ENCODE measurements at places on chromosomes 5 and 9.

DNA sequence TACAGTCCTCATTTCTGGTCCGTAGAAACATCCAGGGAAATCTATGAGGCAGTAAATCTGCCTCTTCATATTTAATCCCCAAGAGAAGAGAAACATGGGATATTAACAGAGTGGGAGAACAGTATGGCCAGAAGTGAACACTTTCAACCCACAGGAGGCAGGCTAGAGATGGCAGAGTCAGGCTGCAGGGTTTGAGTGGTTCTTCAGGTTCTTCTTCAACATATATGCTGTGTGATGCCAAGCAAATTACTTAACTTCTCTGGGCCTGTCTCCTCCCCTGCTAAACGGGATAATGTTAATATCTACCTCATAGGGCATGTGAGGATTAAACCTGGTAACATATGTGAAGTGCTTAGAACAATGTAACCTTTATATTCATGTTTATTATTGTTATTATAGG is 321.8 kb downstream of the PSAT1 start:
- H3K27ac ChIP-seq, result no peak overlapping the region
- no peaks in the 10 kb centered on the region for H3K4me1 ChIP-seq
- H3K27me3 ChIP-seq, result no peaks in the 10 kb centered on the region
- no peak for DNase-seq
- H3K4me3 ChIP-seq, result no peak overlapping the region

- H3K27me3 ChIP-seq, result no peaks in the 10 kb centered on the region
- H3K4me1 ChIP-seq, result no peaks in the 10 kb centered on the region
- H3K4me3 ChIP-seq, result no peak overlapping the region
- no peaks in the 10 kb centered on the region for H3K36me3 ChIP-seq
- no peak overlapping the region for H3K27ac ChIP-seq
Observed at GRCh38 chr9:69750085-69750484, 9.7 kb downstream of the PTAR1 start.

- H3K4me3 ChIP-seq, result no peak overlapping the region
- H3K27ac ChIP-seq, result no peak overlapping the region
- H3K27me3 ChIP-seq, result no peaks in the 10 kb centered on the region
- H3K4me1 ChIP-seq, result no peaks in the 10 kb centered on the region
- H3K36me3 ChIP-seq, result no peaks in the 10 kb centered on the region
Observed at GRCh38 chr5:170339780-170340167, 42.2 kb upstream of the LCP2 start.

GRCh38 chr5:76083555-76084495 is 642 bp downstream of the SV2C start:
- no peak for DNase-seq
- no peaks in the 10 kb centered on the region for H3K36me3 ChIP-seq
- H3K27ac ChIP-seq, result no peak overlapping the region
- peaks cover 27% of the 10 kb centered on the region for H3K27me3 ChIP-seq
- H3K4me1 ChIP-seq, result no peaks in the 10 kb centered on the region

DNA sequence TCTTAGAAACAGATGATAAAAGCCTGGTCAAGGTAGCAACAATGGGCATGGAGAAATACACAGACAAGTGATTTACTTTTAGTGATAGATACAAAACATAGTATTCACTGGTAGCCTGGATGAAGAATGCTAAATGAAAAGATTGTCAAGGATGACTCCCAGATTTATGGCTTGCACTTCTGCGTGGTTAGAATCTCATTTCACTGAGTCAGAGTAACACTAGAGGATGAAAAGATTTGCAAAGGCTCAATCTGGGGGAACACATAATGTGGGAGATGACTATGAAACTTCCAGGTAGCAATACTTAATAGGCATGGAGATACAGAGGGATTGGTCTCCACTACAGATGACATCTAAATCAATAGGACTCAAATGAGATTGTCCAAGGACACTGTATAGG is 38.4 kb downstream of the AGTPBP1 start:
- H3K36me3 ChIP-seq, result no peaks in the 10 kb centered on the region
- no peaks in the 10 kb centered on the region for H3K4me1 ChIP-seq
- no peak overlapping the region for H3K27ac ChIP-seq
- no peak overlapping the region for H3K4me3 ChIP-seq
- no peak for DNase-seq

GRCh38 chr5:124705577-124705976 is 40.9 kb downstream of the ZNF608 start:
- H3K27ac ChIP-seq, result no peak overlapping the region
- H3K27me3 ChIP-seq, result no peaks in the 10 kb centered on the region
- no peak overlapping the region for H3K4me3 ChIP-seq
- no peak for DNase-seq

DNA sequence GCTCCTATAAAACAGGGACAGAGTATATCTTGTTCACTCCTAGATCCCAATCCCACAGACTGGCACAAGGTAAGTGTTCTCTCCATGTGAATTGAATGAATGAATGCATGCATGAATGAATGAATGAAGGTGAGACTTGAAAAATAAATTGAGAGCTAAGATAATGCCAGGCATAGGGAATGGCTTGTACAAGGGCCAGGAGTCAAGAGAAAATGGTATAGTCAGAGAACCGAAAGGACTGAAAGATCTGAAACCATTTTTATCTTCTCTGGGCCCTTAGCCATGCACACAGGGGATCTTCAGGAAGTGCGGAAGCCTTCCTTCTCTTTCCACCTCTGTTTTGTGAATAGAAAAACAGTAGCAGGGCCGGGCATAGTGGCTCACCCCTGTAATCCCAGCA is 48.4 kb upstream of the FABP6 start:
- H3K27ac ChIP-seq, result no peak overlapping the region
- DNase-seq, result no peak
- H3K36me3 ChIP-seq, result no peaks in the 10 kb centered on the region
- no peaks in the 10 kb centered on the region for H3K4me1 ChIP-seq
- H3K4me3 ChIP-seq, result no peak overlapping the region

DNA sequence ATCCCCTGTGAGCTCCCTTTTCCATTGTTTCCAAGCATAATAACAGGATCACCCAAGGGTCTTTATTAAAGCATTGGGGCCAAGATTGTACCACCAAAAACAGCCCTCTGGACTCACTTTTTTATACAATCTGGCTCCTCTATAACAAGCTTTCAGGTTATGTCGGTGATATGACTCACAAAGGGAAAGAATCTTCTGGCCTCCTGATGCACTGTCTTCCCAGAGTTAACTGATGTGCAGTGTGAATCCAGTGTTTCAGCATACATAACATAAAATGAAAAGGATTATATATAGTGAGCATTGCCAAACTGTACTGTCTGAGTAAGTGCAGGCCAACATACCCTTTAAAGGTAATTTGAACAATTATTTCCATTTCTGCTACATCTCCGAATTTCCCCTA is 33.9 kb upstream of the MAN2A1 start:
- no peaks in the 10 kb centered on the region for H3K4me1 ChIP-seq
- no peaks in the 10 kb centered on the region for H3K27me3 ChIP-seq
- no peaks in the 10 kb centered on the region for H3K36me3 ChIP-seq
- no peak overlapping the region for H3K4me3 ChIP-seq
- no peak for DNase-seq
- no peak overlapping the region for H3K27ac ChIP-seq

DNA sequence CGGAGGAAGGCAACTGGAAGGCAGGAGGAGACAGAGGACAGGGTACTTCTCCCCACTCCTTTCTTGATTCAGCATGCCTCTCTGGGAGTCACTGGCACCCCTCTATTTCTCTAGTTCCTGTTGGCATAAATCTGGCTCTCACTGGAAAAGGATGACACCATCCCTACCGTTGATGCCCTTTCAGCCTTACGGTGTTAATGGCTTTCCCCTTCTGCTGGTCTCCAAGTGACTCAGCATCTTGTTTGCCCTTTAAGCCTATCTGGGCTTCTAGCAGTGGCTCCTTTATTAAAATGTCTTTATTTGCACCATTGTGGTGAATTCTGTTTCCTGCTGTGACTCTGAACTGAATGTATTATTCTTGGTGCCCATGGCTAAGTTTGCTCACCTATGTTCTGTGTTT is 227.3 kb upstream of the GLRA1 start:
- H3K36me3 ChIP-seq, result no peaks in the 10 kb centered on the region
- H3K27ac ChIP-seq, result no peak overlapping the region
- no peak overlapping the region for H3K4me3 ChIP-seq
- no peaks in the 10 kb centered on the region for H3K4me1 ChIP-seq
- no peak for DNase-seq

DNA sequence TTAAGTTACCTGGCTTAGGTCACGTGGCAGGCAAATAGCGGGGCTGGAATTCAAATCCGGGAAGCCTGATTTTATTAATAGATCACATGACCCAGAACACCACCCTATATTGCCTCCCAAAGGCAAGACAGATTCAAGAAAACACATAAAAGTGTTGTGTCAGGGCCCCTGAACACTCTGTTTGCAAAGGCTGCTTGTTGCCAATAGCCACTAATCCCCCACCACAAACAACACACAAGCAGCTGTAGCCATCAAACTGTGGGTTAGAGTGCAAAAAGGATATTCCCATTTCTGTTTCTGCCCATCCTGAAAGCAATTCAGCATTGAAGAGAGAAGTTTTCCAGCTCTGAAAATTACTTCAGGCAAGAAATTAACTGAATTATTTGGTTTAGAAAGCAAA is 358.9 kb upstream of the RFX3 start:
- no peak for DNase-seq
- H3K4me1 ChIP-seq, result no peaks in the 10 kb centered on the region
- H3K36me3 ChIP-seq, result no peaks in the 10 kb centered on the region
- H3K4me3 ChIP-seq, result no peak overlapping the region

DNA sequence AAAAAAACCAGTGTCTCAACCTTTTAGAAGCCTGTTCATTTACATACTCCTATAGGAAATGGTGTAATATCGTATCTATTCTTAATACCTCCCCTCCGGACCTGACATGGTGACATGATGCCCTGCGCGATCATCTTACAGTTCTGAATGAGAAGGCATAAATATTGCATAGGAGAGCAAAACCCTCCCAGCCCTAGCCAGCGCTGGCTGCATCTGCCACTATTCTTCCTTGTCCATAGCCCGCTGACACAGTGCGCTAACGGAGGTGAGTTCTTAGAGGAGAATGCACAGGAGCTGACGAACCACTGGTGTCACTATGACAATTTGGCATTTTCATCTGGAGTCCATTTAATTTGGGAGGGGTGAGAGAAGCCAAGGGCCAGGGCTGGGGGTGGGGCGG is 290.1 kb downstream of the EFNA5 start:
- no peaks in the 10 kb centered on the region for H3K27me3 ChIP-seq
- no peak for DNase-seq
- no peak overlapping the region for H3K4me3 ChIP-seq

DNA sequence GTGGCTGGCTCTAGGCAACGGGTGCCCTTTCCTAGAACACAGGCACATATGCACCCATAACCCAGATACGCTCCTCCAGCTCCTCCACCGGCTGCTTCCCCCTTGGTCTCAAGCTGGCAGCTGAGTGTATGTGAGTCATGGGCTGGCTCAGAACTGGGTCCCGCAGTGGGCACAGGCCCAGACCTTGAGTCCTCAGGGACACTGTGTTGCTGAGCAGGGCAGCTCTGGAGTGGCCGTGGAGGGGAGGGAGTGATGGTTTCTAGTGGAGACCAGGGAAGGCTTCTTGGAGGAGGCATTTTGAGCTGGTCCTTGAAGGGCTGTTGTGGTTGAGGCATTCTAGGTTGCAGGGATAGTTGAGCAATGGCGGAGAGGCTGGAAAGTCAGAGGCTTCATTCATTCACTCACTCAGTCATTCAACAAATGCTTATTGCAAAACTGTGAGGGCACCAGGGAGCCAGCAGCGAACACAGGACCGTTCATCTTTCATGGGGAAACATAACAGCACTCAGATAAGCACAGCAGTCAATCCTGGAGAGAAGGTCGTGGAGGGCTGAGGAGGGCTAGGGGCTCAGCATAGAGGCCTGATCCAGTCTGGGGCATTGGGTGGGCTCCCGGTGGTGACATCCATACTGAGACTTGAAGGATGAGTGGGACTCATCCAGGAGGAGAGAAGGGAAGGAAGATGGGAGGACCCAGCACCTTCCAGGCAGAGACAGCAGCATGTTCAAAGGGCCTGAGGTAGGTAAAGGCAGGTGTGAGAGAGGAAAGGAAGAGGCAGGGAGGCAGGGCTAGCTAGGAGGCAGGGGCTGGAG is 2.4 kb downstream of the BBLN start:
- H3K27me3 ChIP-seq, result no peaks in the 10 kb centered on the region
- H3K4me1 ChIP-seq, result no peaks in the 10 kb centered on the region
- no peak overlapping the region for H3K4me3 ChIP-seq
- no peak overlapping the region for H3K27ac ChIP-seq
- no peaks in the 10 kb centered on the region for H3K36me3 ChIP-seq

- H3K27me3 ChIP-seq, result no peaks in the 10 kb centered on the region
- DNase-seq, result no peak
- no peaks in the 10 kb centered on the region for H3K36me3 ChIP-seq
Observed at GRCh38 chr5:130045334-130045733, 141.1 kb downstream of the CHSY3 start.

DNA sequence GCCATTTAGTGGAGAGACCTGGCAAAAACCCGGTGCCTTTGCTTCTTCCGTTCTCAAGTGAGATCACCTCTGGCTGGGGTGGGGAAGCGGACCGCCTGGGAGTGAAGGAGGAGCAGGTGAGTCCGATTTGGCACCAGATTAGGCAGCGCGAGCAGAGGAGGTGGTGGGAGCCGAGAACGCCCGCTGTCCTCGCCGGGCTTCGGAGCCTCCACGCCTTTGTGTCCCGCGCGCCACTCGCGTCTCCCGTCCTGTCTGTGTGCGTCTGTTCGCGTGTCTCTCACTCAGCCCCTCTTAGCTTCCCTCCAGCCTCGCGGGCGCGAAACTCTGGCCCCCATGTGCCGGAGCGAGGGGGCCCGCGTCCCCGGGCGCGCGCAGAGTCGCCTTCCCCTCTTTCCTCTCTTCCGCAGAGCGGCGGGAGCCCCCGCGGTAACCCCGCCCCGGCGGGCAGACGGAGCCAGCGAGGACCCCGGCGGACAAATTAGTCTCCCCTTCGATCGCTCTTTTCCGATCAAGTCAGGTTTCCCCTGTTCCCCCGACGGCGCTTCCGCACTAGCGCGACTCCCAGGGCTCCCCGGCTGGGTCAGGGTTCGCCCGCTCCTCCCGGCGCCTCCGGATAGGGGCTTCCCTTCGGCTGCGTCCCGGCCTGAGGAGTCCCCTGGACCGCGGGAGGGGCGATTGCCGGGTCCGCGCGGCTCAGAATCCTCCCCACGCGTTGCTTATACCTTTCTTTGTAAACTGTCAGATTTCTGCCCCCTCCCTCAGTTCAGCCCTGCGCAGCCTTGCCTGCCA is 7.1 kb downstream of the POU4F3 start:
- no peak overlapping the region for H3K4me3 ChIP-seq
- H3K4me1 ChIP-seq, result no peaks in the 10 kb centered on the region
- H3K36me3 ChIP-seq, result no peaks in the 10 kb centered on the region
- DNase-seq, result no peak

DNA sequence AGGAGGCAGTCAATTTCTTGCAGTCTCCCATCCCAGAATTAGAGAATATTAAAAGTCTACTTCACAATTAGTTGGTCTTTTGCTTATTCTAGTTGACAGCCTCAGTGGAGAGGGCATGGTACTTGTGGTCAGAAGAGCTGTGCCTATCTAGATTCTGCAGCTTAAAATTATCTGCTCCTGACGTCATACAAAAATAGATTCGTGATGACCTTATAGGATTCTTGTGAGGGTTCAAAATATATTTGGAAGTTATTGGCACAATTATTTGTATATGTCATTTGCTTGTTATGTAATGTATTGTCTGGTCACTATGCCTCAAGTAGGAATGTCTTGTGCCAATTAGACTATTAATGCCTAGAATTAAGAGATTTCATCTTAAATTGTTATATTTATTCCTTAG is 142.5 kb downstream of the CDH12 start:
- H3K4me1 ChIP-seq, result no peaks in the 10 kb centered on the region
- H3K27me3 ChIP-seq, result no peaks in the 10 kb centered on the region
- DNase-seq, result no peak
- H3K4me3 ChIP-seq, result no peak overlapping the region
- H3K36me3 ChIP-seq, result no peaks in the 10 kb centered on the region

Measured in uterus (tissue), 4 donors.